ENCODE measurements at places on chromosomes 16 and 17.

- DNase-seq, result no peak
These were observed 202.8 kb downstream of the RPTOR start for GRCh38 chr17:80747469-80747868.

DNA sequence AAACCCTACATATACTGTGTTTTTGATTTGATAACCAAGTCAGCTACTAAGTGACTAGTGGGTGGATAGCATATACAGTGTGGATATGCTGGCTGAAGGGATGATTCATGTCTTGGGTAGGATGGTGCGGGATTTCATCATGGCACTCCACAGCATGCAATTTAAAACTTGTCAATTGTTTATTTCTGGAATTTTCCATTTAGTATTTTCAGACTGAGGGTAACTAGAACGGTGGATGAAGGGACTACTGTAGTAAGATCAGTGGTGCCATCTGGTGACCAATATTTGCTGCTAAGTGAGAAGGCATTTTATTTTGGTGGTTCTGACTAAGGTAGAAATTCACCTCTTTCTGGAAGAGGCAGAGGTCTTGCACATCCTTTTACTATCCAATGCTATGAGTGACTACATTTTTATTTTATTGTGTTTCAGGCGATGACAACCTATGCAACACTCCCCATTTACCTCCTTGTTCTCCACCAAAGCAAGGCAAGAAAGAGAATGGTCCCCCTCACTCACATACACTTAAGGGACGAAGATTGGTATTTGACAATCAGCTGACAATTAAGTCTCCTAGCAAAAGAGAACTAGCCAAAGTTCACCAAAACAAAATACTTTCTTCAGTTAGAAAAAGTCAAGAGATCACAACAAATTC is 3.1 kb downstream of the CDC6 start:
- peak; percentile 46 for DNase-seq

DNA sequence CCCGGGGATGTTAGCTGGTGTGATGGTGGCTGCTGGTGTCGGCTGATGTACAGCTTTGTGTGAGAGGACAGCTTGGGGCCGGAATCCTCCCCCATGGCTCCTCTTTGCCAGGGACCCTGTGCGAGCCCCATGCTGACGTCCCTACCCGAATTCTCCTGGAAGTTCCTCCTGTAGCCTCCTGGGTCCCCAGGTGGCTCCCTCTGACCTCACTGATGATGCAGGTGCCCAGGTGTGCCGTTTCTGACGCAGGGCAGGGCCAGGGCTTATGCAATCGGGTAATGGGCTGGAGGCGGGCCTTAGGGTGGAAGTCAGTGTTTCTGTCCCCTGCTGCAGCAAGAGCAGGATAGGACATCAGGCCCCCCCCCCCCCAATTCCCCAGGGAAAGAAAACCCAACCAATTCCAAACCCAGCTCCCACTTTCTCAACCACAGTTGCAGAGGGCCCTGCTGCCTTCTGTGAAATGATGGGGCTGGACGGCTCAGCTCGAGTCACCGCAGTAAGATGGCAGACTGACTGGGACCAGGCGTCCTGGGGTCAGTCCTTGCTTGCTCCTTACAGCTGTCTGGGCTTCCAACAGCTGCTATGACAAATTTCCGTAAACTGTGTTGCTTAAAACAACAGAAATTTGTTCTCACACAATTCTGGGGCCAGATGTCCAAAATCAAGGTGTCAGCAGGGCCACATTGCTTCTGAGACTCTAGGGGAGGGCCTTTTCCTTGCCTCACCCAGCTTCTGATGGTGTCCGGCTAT is 139.0 kb upstream of the PLCG2 start:
- DNase-seq, result no peak

GRCh38 chr17:7014995-7015958 is 2.9 kb downstream of the RNASEK start:
- peak; percentile 59 for DNase-seq

DNA sequence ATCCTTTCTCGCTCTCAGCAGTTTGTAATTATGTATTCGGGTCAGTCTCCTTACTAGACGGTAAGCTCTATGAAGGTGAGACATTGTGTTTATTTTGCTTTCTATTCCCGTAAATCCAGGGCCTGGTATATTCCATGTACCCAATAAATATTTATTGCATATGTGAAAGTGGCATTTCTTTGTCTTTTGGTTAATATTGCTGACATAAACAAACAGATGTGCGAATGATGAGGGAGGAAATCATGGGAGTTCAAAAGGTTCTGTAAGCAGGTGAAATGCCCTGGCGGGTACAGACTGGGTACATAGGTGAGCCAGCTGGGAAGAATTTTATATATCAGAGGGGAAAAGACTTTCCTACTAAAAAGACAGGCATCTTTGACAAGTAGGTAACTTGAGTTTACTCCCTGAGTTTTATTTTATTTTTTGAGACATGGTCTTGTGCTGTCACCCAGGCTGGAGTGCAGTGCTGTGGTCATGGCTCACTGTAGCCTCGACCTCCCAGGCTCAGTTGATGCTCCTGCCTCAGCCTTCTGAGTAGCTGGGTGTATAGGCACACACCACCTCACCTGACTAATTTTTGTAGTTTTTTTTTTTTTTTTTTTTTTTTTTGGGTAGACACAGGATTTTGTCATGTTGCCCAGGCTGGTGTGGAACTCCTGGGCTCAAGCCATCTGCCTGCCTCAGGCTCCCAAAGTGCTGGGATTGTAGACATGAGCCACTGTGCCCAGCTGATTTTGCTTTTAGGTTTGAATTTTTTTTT is 5.7 kb upstream of the METTL9 start:
- no peak for DNase-seq

DNA sequence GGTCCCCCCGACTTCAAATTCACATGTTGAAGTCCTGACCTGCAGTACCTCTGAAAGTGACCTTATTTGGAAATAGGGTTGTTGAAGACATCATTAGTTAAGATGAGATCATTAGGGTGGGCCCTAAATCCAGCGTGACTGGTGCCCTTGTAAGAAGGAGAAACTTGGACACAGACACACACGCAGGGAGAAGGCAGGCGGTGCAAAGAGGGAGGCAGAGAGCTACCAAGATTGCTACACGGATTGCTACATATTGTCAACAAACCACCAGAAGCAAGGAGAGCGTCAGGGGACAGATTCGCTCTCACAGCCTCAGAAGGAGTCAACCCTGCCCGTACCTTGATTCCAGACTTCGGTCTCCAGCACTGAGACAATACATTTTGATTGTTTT is 6.8 kb upstream of the WBP2 start:
- no peak for DNase-seq

GRCh38 chr16:68770671-68771070 is 33.6 kb downstream of the CDH1 start:
- DNase-seq, result no peak

- DNase-seq, result no peak
These were observed 21.4 kb upstream of the MAP3K14 start for GRCh38 chr17:45338023-45338781.

DNA sequence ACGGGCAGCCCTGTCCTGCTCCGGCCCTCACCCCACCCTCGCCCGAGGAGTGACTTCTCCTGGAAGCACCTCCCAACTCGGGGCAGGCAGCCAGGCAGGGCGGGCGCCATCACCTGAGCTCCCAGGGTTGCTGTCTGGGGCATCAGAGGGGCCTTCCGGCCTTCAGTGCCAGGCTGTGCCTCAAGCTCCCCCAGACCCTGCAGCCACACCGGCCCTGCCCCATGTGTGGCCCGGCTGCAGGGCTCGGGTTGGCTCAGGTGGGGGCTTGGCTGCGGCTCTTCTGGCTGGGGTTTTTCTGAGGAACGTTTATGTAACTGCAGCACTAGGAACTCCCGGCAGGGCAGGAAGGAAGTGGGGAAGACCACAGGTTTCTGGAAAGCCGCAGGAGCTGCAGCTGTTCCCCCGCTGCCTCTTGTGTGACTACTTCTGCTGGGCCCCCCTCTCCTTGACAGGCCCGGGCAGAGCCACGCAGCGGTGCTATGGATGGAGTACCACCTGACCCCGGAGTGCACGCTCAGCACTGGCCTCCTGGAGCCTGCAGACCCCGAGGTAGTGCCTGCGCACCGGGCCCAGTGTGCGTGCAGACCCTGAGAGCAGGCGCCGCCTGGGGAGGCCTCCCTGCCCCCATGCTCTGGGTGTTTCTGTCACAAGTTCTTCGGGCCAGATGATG is 45.6 kb downstream of the PRMT7 start:
- peak; percentile 87 for DNase-seq

GRCh38 chr16:17602678-17603077 is 131.9 kb upstream of the XYLT1 start:
- no peak for DNase-seq

GRCh38 chr17:29189355-29189754 is 9.2 kb upstream of the MYO18A start:
- DNase-seq, result no peak

GRCh38 chr17:19578545-19578944 is 44.9 kb downstream of the SLC47A1 start:
- no peak for DNase-seq

DNA sequence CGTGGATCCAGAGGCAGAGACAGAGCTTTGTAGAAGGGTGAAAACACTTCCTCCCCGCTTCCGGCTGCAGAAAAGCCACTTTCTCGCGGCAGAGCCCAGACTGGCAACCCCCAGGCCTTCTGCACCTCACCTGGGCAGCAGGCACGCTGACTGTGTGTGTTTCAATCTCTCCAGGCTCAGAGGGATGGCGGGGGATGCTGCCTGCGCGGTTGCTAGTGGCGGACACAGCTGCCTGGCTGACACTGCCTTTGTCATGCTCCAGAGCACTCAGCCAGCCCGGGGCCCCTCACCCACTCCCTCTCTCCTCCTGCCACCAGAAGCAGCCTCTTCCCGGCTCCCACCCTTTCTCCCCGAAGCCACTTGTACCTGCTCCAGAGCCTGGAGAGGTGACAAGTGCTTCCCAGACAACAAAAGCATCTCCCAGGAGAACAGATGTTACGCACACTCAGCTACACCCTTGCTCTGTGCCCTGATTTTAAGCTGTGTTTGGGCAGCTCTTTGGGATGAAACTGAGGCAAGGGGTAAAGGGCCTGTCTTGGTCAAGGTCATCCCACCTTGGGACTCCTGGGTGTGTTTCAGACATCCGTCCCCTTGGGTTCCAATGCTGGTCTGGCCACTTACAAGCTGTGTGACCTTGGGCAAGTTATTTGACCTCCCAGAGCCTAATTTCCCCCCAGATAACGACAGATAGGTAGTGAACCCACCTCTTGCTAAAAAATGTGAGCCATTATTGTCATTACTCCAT is 9.2 kb upstream of the GLIS2 start:
- DNase-seq, result no peak

DNA sequence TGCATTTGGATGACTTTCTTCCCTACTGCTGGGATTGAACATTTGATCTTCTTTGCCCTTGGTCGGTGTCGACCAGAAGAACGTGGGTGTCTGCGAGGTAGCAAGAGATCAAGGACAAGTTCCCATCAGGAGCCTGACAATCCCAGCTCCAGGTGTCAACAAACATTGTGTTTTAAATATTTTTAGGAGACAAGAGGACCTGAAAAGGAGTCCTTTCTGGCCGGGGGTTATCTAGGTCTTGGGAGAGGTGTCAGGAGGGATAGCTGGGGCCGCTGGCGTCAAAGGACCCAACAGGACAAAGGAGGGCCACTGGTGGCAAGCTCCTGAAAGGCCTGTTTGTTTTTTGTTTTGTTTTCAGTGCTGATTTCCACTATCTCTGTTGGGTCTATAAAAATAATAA is 308.4 kb upstream of the ERCC4 start:
- DNase-seq, result no peak

DNA sequence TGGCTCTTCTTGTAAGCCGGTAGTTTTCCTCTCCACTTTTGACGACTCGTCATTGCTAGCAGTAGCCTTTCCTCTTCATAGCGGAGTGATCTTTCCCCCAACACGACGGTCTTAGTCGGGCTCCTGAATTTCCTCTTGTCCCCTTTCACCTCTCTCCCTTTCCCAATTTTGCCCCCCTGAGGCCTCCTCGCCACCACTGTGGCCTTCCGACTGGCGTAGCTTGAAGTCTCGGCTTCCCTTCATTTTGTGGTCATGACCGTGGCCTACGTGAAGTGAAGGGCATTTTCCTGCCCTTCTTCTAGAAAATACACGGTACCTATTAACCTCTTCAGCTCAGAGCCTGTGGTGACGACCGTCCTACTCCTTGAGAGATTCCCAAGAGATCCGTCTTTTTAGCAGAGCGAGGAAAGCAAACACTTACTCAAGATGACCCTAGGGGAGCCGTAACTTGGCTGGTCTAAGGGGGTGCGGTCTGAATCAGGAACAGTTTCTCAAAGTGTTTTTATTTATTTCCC is 787 bp downstream of the PRKAR1A start:
- no peak for DNase-seq

- DNase-seq, result no peak
These were observed 29.2 kb upstream of the BEAN1 start for GRCh38 chr16:66397736-66398433.

DNA sequence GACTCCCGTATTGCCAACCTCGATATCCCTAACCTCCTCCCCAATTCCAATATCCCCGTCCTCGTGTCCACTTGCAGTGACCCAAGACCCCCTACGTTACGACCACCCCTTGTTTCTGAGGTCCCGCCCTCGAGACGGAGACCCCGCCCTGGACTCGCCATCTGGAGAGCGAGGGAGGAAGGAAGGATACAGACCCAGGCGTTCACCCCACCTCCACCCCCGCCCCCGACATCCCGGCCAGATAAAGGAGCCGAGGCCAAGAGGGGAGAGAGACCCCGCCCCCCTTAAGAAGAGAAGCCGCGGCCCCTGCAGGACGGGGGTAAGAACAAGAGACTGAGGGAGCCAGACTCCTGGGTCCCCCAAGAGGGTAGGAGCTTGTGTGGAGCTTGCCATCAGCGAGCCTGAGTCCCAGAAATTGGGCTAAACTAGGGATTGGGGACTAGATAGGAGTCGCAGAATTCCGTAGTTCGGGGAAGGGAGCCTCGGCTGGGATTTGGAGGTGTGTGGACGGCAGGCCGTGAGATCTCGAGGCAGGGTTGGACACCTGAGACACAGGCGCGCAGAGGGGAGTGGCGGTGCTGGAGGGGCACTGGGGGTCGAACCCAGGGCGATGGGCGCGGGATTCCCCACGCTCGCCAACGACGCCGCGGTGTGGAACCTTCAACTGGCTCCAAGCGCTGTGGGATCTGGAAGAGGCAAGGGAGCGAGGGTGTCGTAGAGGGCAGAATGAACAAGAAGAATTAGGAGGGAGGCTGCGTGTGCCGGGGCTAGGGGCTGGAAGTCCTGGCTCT is at the start of gene BCL6B:
Gene BCL6B (plus strand): TSS at position 270 of the 791 bp plus-strand sequence. CDS start 622 bp downstream, outside the sequence.
- no peak for DNase-seq

- DNase-seq, result no peak
These were observed 985 bp upstream of the TMEM107 start for GRCh38 chr17:8176998-8177731.

GRCh38 chr17:43822570-43823190 is 10.3 kb downstream of the MPP3 start:
- no peak for DNase-seq

DNA sequence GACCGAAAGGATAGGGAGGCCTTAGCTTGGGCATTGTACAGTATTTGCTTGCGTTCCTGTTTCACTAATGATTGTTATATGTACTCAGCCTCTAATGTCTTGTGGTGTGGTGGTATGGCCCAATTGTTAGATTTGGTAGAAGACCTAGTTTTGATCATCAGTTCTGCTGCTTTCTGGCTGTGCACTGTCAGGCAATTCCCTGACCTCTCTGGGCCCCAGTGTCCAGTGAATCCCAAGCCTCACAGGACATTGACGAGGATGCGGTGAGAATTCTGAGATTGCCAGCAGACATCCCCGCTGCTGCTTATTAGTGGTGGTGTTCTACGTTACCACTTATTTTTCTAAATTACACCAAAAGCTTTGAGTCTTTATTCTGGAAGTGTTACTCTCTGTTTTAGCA is 195.2 kb downstream of the SNX29 start:
- no peak for DNase-seq

- DNase-seq, result no peak
These were observed 122.6 kb downstream of the SOCS1 start for GRCh38 chr16:11133344-11133943.
